ENCODE measurements at places on chromosomes 1 and 21.

- DNase-seq, result peak; percentile 54
These were observed at the start of gene MPC2 for GRCh38 chr1:167936930-167937708. Gene MPC2 (minus strand): TSS chr1:167937072. CDS start chr1:167935841, 1,231 bp downstream.

- no peak for DNase-seq
These were observed 78.9 kb downstream of the RHOU start for GRCh38 chr1:228814176-228814575.

- no peak for DNase-seq
These were observed at the start of gene TAS1R1 for GRCh38 chr1:6554907-6555778. Gene TAS1R1 (plus strand): TSS chr1:6555307. CDS start chr1:6555374, 67 bp downstream.

DNA sequence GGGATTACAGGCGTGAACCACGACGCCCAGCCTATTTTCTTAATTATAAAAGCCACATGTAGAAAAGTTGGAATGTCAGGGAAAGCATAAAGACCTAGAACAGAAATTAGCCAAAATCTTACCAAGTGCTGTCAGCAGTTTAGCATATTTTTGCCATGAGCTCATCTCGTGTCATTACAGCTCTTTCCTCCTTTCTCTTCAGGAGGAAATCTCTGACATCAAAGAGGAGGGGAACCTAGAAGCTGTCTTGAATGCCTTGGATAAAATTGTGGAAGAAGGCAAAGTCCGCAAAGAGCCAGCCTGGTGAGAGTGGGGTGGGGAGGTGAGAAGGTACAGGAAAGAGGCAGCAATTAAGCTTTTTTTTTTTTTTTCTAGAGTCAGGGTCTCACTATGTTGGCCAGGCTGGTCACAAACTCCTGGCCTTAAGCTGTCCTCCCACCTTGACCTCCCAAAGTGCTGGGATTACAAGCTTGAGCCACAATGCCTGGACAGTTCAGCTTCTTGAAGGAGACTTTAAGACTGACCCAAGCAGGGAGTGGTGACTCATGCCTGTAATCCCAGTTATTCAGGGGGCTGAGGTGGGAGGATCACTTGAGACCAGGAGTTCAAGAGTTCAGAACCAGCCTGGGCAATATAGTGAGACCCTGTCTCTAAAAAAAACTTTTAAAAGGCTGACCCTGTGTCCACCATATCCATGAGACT, 8.4 kb upstream of the BGLAP start:
- DNase-seq, result no peak

- no peak for DNase-seq
These were observed 131.0 kb upstream of the HMCN1 start for GRCh38 chr1:185603158-185603557.

GRCh38 chr1:189764391-189765320, 713.0 kb downstream of the BRINP3 start:
- no peak for DNase-seq

DNA sequence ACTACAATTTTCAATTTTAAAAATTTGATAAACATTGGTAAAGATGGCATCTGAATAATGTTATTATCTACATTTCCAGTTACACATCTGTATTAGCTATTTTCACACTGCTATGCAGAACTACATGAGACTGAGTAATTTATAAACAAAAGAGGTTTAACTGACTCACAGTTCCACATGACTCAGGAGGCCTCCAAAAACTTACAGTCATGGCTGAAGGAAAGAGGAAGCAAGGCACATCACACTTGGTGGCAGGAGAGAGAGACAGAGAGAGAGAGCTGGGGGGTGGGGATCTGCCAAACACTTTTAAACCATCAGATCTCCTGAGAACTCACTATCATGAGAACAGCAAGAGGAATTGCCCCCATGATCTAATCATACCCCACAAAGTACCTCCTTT, 850.0 kb downstream of the LTN1 start:
- DNase-seq, result no peak

- DNase-seq, result no peak
These were observed 16.8 kb downstream of the TRPM2 start for GRCh38 chr21:44370027-44370735.

DNA sequence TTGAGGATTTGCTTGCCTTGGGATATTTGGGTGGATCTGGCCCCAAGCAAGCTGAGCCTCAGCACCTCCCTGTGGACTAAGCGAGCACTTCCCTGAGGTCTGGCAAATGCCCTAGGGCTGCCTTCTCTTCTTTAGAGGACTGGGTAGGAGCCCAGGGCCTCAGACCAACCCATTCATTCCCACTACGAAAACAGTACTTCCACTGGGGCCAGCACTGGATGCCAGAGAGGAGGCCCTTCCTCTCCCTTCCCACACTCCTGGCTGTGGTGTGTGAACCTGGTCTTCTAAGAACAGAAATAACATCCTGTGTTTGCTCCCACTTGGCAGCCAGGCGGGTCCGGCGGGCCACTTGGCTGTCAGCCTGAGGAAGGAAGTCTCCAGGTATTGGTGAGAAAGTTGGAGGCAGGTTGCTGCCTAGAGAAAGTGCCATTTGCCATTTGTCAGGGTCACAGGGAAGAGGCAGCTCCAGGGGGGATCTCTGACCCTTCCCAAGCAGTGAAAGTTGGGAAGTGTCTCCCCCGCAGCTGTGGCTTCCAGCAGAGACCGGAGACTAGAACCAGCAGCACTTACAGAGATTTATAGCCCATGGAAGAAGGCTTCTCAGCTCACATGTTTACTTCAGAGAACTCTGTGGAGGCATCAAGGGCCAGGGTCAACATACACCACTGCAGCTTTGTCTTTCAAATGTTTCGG, 323.5 kb downstream of the SIPA1L2 start:
- DNase-seq, result no peak

GRCh38 chr1:158809256-158809655, 21.9 kb upstream of the MNDA start:
- DNase-seq, result no peak

DNA sequence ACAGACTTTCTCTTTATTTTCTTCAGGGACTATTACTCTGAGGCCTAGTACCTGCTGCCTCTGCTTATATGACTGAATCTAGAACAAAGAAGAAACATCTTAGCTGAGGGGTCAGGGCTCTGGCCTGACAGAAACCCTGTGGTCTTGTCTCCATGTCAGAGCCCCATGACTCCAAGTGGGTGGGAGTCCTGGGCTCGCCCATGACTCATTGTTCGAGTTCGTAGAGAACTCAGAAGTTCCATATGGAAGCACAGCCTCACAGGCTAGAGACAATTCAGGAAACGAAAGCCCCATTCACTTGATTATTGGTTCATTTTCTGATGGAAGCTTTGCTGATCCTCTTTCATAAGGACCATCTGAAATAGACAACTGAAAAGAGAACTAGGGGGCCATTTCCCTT, 73.2 kb downstream of the CD58 start:
- no peak for DNase-seq

GRCh38 chr1:196544617-196545016, 63.6 kb downstream of the KCNT2 start:
- DNase-seq, result no peak

GRCh38 chr21:39004634-39005501, 178.4 kb downstream of the PSMG1 start:
- no peak for DNase-seq

DNA sequence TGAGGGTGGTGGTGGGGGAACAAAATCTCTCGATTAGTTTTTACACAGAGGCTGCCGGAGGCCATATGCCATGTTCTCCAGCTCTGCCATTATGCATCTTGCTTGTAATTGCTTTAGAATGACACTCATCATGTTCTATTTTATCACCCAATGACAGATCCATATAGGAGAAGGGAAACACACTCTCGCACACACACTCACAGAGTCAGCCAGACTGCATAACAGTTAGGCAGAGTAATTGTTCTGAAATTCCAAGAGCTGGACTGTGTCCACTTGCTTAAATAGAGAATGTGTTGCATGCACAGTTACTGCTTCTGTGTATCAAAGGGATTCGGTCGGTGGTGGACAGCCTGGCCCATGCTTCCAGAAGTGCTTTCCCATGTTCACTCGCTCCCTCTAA, 30.6 kb downstream of the KCND3 start:
- DNase-seq, result no peak

DNA sequence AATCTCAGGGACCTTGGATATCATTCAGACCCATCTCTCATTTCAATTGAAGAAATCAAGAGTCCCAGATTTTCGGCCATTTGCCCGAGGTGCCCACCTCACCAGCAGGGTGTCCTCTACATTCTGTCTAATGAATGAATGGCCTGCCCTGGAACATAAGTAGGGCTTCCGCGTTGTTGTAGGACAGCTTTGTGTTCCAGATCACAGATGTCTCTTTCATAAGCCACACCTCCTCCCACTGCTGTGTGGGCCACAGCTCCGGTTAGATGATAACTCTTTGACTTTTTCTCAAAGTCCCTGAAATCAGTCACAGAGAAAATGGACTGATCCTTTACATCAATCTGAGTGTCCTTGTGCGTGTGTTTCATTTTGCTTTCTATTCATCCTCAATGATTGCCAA, 144.4 kb downstream of the RGS7 start:
- no peak for DNase-seq

DNA sequence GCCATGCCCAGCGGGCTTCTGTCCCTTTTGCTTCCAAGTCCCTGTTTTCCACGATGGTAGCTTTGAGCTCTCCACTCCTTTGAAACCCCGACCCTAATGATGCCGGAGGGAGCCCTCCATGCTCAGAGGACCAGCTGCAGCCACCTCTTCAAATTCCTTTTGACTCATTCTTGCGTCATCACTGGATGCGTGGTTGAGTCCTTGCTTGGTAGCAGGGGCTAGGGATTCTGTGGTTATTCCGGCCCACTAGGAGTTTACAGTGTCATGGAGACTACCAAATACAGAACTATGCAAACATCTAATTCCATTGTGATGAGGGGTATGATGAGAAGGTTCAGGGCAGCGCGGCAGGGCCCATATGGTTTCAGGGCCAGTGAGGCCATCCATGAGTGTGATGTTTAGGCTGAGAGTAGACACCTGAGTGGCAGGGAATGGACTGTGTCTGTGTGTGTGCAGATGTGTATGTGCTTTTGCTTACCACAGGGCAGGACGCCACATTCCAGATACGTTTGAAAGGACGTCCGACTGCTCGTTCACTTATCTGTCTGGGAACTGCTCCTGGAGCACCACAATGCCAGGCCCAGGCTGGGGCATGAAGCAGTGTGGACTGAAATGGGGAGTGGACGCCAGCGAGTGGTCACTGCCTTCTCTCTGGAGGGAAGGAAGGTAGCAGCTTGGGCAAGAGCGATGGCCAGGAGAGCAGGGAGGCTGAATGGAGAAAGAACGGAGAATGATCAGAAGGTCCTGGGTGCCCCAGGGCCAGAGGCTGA, 30.4 kb upstream of the ZBTB21 start:
- no peak for DNase-seq

GRCh38 chr1:248621770-248622169, 13.1 kb downstream of the OR2T11 start:
- DNase-seq, result no peak

GRCh38 chr1:4006676-4007374, 106.8 kb upstream of the C1orf174 start:
- no peak for DNase-seq

- DNase-seq, result peak; percentile 21
These were observed 81.0 kb downstream of the PDE9A start for GRCh38 chr21:42734323-42734971.

Data from CD4-positive, alpha-beta T cell treated with Interleukin-2 at 100 ng/mL for 4 hours (primary cell).